Activated T-cell treated with anti-CD3 and anti-CD28 coated beads, Interleukin-2, amount 50 U/mL, for 48 hours (primary cell): ENCODE measurements at places on chromosomes 1 and 21.

DNA sequence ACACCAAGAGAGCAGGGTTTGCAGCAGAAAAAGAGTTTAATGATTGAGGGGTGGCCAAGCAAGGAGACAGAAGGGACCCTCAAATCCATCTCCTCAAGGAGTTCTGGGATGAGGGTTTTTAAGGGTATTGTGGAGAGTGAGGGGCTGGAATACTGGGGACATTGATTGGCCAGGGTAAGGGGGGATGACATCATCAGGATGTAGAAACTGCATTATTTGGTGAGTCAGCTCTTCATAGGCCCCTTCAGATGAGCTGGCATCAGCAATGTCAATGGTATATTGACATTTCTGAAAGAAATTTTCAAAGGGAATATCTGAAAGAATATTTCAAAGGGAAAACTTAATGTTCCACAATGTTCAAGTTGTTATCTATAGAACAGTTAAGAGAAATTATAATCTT lies 168.1 kb upstream of the SNX7 start:
- DNase-seq, result no peak

DNA sequence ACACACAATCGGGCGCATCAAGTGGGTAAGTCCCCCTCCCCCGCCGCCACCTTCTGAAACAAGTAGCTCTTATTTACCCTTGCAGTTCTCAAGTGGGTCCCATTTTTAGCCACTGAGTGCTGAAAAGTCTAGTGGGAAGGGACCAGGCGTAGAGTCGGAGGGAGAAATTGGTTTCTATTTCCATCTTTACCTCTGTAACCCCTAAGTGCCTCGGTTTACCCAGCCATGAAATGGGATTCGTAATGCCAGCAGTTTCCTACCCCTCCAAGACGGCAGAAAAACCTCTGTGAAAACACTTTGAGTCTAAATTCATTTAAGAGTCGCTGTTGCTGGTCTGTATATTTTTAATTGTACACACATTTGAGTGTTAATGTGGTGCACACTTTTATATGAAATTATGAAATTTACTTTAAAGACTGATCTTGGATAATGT lies 928 bp downstream of the TLCD4 start:
- DNase-seq, result no peak

- DNase-seq, result no peak
Measured at GRCh38 chr21:37087188-37087587, 14.1 kb downstream of the TTC3 start.

GRCh38 chr21:34091032-34091431 lies 17.7 kb downstream of the MRPS6 start:
- DNase-seq, result no peak

GRCh38 chr1:246925997-246926626 lies 5.6 kb downstream of the AHCTF1 start:
- no peak for DNase-seq

GRCh38 chr1:54559771-54560231 lies 11.8 kb downstream of the ACOT11 start:
- no peak for DNase-seq

DNA sequence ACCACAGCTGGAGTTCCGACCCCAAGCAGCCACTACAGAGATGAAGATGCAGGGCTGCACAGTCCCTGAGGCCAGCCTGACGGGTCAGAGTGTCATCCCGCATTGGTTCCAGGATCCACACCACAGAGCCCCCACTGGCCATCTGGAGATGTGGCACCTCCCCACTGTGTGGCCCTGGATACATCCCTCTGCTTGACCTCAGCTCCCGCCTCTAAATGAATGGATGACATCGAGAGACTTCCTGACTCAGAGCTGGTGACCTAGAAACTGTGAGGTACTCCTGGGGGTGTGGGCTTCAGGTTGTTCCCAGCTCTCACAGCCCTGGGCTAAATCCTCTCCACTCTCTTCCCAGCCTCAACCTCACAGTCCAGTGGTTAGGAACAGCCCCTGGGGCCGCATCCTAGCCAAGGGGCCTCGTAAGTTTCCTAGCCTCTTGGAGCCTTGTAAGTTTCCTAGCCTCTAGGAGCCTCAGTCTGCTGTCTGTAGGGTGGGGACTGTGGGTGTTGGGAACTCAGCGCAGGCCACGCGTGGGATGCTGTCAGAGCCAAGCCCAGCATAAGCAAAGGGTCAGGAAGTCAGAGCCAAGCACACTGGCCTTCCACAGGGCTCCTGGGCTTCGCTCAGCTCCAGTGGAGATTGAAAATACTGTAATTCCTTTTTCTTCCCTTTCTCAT lies 87.5 kb upstream of the RUNX3 start:
- peak; percentile 58 for DNase-seq

DNA sequence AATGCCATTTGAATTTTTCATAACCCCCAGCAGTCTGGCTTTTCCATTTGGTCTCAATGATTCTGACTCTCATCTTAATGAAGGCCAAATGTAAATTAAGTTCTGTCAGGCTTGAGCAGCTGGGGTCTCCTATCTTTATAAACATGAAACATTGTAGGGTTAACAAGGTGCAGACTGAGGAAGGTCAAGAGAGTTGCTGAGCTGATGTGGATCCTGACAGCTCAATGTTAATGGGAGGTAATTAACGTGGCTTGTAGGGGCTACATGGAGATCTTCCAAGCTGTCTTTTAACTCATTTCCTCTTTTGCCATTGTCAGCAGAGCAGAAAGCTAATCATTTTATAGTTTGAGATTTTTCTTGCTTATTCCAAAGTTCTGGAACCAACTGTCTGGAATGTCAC lies 55.2 kb downstream of the FGGY start:
- no peak for DNase-seq

DNA sequence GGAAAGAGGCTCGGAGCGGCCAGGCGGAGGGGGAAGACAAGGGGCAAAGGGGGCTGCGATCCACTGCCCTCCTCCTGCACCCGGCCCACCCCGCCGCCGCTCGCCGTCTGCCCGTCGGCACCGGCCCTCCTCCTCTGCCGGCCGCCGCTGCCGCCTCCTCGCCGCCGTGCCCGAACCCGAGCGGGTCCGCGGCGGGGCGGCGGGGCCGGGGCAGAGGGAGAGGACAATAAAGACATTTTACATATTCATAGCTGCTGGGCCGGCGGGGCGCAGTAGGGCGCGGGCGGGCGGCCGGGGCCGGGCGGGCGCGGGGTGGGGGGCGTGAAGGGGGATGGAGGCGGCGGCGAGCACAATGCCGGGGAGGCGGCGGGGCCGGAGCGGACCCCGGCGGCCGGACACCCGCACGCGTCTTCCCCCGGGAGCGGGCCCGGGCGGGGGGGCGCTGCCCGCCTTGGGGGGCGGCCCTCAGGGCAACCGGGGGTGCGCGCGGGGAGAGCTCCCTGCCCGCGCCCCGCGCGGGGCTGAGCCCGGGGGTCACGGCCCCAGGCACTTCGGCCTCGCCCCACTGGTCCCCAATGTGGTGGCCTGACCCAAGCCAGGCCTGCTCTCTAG lies 546 bp downstream of the POU2F1 start:
- no peak for DNase-seq

- peak; percentile 50 for DNase-seq
Measured at GRCh38 chr1:44842862-44843655, at the start of gene PTCH2. TSS of gene PTCH2 (minus strand) at chr1:44843253. CDS start at chr1:44842932, 321 bp downstream.

- DNase-seq, result no peak
Measured at GRCh38 chr21:21366277-21366676, 368.1 kb downstream of the NCAM2 start.

DNA sequence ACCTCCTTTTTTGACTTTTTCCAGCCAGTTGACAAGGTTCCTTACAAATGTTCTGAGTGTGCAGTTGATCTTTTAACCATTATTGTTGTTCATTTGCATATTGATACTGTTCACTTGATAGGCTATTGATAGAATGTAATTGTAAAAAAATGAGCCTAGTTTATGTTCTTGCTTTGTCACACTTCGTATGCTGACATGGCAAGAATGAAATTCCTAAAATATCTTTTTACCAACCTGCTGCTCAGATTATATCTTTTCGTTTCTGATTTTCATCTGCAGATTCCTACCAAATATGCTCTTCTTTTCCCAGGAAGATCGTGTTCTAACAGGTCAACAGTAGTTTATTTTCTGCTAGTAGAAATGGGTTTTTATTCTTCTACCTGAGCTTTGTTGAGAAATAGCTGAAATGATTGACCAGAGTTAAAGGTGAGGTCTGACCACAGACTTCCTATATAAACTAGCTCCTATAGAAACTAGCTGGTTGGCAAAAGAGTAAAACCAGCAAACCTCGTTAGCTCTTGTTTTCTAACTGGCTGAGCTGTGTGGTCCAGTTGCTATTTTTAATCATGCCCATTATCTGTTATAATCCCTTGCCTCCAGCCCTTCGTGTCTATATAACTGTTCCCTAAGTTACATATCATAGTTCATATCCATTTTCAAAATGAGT lies 174.8 kb downstream of the HS2ST1 start:
- no peak for DNase-seq

- no peak for DNase-seq
Measured at GRCh38 chr1:33684396-33685179, 179.3 kb upstream of the HMGB4 start.

GRCh38 chr1:64624218-64624713 lies 120.6 kb upstream of the RAVER2 start:
- DNase-seq, result no peak

DNA sequence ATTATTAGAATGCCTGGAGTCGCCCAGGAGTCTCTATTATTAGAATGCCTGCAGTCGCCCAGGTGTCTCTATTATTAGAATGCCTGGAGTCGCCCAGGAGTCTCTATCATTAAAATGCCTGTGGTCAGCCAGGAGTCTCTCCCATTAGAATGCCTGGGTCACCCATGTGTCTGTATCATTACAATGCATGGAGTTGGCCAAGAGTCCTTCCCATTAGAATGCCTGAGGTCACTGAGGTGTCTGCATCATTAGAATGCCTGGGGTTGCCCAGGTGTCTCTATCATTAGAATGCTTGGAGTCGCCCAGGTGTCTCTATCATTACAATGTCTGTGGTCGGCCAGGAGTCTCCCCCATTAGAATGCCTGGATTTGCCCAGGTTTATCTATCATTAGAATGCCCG lies 66.9 kb downstream of the RNF187 start:
- no peak for DNase-seq

DNA sequence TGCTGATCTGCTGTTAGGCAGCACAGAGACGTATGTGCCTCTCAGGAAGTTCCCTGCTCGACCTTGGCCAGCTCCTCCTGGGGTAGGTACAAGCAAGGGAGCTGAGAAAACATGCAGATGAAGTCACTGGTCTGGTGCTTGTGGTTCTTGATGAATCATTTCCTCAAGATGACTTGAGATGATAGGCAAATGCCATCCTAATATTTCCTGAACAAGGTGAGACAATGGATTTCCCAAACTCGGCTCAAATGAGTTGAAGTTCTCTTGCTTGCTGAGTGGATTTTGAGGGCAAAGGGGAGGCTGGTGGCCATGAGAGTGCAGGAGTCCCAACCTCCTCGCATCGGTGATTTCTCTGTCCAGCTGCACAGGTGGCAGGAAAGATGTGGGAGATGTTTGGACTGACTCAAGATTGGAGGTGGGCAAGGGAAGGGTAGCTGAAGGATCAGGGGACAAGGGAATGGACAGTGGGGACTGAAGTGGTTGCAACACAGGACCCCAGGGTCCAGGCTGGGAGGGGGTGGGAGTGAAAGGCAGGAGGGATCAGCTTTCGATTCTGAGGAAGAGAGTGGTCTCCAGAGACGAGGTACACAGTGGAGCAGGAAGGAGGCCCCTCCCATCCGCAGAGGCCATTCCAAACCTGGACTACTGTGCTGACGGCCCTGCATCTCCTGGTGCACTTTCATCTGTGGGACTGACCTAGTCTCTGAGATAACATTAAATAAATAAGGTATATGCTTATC lies 63.9 kb downstream of the CAPN2 start:
- peak; percentile 44 for DNase-seq

- no peak for DNase-seq
Measured at GRCh38 chr1:70896224-70896623, 151.4 kb downstream of the PTGER3 start.

DNA sequence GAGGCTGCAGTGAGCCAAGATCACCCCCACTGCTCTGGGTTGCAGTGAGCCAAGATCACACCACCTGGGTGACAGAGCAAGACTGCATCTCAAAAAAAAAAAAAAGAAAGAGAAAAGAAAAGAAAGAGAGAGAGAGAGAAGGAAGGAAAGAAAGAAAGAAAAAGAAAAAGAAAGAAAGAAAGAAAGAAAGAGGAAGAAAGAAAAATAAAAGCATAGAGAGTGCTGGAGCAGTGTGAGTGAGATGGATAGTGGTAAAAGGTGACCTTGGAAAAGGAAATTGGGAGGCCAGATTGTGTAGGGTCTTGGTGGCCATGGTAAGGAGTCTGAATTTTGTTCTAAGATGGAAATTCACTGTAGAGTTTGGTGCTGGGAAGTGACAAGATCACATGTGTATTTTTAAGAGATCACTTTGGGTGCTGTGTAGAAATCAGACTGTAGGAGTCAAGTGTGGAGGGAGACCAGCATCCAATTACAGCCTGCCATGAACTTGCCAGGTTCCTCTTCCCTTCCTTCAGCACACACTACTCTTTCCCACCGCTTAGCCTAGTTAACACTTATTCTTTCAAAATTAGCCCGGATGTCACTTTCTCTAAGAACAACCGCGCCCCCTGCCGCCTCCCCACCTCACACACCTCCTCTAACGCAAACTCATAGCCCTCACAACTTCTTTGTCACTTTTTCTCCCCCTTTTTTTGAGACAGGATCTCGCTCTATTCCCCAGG lies 17.9 kb downstream of the MTX1 start:
- peak; percentile 96 for DNase-seq

GRCh38 chr1:56133522-56134472 lies 445.6 kb downstream of the PLPP3 start:
- no peak for DNase-seq

DNA sequence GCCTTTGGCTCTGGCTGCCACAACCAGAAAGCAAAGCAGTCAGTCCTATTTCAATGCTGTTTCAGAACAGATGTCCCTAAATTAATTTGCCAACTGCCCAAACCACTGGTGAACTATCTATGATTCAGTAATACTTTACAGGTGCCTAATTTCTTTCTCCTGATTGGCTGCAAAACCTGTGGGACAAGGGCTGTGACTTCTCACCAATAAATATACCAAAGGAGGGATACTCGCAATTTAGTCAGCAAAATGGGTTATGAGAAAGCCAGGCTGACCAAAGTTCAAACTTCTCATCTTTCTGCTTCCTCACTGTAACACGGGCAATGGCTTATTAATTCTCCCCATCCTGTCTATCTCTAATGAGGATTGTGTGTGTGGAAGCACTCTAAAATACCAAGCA lies 12.8 kb downstream of the GPN2 start:
- DNase-seq, result no peak
